RKO (cell line): ENCODE measurements at places on chromosomes 13 and 19.
A peak's percentile ranks its signal among the peaks of the same experiment; 100 is the strongest.

DNA sequence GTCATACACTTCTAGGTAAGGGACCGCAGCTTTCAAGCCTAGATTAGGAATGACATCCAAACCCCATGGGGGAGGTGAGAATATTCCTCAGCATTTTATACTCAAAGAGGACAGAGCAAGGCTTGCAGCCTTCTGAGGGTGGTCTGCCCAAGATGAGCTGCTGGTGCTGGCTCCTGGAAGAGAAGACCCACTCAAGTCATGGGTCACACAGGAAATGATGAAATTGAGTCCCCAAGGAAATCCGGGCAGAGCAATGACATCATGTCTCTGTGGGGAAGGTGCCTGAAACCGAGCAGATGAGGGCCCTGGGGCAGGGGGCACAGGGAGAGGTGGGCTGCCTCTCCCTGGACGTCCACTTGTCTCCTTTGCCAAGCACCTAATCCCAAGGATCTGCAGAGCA is 468.7 kb downstream of the TSHZ3 start:
- DNase-seq: no peak

DNA sequence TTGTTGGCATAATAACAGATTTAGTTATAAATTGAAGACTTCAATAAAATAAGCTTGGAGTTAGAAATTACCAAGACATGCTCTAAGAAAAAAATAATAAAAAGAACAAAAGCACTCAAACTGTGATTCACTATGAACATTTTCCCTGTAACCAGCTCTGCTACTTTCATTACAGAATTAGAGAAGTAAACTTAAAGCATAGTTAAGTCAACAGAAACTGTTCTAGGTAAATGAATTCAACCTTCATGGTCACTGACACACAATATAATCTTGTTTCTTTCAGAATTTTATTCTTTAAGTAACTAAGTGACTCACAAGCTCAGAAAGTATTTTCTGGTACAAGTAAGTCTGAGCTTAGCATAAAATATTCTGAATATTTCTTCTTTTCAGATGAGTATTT is 136.3 kb downstream of the KLF5 start:
- no peak for DNase-seq

DNA sequence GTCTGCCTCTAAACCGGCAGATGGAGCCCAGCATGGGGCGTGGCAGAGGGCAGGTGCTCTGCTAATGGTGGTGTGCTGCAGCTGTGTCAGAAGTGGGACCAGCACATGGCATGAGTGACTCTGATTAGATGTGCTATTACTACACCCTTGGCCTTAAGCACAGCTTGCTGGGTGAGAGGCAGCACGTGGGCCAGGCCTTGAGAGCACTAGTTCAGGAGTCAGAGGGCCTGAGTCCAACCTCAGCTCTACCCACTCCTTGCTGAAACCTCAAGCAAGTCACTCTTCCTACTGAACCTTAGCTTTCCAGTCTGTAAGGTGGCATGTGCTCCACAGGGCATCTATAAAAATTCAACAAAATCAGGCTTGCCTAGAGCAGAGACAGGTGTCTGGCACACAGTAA is 22.7 kb downstream of the AKT2 start:
- DNase-seq: no peak

DNA sequence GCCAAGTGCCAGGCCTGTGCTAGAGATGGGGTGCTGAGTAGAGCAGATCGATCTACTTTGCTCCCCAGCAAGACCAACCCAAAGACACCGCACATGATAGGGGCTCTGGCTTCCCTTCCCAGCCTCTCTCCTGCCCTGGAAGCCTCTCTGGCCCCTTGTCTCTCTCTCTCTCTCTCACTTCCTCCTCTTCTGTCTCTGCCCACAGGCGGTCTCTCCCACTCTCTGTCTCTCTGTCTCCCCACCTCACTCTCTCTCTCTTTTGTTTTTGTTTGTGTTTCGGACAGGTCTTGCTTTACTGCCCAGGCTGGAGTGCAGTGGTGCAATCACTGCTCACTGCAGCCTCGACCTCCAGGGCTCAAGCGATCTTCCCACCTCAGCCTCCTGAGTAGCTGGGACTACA is 1.3 kb downstream of the SELENOV start:
- DNase-seq: no peak

DNA sequence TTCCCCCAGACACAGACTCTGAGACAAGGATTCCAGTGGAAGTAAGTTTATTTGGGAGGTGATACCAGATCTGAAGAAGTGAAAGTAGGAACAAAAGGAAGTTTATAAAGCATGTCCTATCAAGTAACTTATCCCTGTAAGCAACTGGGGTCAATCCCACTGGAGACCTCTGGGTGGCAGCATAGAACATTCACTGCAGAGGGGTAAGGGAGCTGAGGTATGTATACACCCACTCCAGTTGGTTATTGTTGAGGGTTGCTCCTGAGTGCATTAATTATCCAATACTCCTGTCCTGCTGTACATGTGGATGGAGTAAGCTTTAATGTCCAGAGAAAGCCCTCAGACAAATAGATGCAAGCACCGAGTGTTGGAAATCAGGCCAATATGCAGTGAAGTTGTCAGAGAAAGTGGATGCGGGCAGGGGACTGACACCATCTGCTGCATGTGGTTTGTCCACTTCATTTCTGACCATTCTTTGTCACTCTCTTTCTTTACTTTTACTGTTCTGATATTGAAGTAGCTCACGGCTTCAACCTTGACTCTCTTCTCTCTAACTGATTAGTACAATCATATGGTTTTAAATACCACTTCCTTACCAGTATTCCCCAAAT is 46.7 kb downstream of the NOTCH3 start:
- DNase-seq: peak; percentile 51

GRCh38 chr19:43674596-43674995 is 4.6 kb upstream of the PLAUR start:
- peak; percentile 45 for DNase-seq

- no peak for DNase-seq
Measured at GRCh38 chr13:62583466-62583865, 1167.8 kb upstream of the PCDH20 start.

GRCh38 chr19:35009424-35010415 is 9.6 kb downstream of the GRAMD1A start:
- no peak for DNase-seq

DNA sequence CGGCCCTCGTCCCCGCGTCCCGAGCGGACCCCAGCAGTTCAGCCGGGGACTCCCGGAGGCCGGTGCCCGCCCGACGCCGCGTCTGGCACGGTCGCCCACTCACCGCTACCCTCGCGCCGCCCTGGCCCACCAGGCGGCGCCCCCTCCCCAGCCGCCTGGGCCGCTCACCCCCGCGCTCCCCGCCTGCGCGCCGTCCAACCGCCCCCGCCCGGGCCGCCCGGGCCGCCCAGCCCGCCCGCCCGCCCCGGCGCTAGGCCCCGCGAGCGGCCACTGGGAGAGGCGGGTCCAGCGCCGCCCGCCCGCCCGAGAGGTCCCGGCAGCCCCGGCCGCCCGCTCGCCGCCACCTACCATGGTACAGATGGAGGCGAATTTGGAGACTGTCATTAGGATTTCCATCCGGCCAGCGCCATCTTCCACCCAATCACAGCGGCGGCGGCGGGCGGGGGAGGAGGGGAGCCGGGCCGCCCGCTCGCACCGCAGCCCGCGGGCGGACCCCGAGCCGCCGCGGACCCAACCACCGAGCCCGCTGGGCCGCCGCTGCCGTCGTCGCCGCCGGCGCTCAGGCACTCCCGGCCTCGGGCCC is at the start of gene USP12:
TSS of gene USP12 (minus strand) at position 568 of the 583 bp plus-strand sequence. CDS start at position 396, 172 bp downstream.
- peak; percentile 15 for DNase-seq
